Lower lobe of right lung (tissue), 2 donors: ENCODE measurements at places on chromosomes 2 and 18. TPM values are rescaled to one million over a fixed set of nuclear protein-coding genes. Genes with fewer than 3 reads are reported as not detected.

GRCh38 chr2:231622963-231623362, 30.3 kb downstream of the TEX44 start:
- DNase-seq: no peak

DNA sequence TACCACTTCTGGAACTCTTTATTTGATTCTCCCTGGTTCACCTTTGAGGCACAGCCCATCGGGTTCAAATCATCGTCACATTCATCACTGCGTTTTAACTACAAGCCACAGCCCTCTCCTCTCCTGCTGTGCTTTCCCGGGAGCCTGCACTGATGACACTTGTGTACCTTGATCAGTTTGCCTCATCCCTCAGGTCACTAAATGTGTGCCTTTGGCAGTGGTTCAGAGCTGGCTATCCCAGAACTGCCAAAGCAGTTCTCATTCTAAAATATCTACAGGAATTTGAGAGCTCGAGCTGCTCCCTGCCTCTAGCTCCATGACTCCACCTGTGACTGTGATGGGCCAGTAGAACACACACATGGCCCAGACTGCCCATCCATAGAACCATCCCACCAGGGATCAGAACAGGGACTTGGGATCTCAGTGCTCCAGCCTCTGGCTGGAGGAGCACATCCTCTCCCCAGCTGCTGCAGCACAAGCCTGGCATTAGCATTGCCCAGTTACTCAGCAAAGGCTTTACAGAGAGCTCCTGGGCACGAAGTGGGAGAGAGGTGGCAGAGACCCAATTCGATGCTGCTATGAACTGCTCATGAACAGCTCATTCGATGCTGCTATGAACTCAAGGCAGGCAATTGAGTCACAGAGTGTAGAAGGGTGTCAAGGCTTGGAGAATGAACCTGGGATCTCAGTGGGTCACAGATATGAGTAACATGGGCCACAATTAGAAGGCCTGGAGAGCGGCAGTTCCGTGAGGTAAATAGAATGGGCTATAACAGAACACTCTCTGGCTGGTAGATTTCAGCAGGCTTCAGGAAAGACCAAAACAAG, 41.9 kb downstream of the EVA1A start:
- no peak for DNase-seq

DNA sequence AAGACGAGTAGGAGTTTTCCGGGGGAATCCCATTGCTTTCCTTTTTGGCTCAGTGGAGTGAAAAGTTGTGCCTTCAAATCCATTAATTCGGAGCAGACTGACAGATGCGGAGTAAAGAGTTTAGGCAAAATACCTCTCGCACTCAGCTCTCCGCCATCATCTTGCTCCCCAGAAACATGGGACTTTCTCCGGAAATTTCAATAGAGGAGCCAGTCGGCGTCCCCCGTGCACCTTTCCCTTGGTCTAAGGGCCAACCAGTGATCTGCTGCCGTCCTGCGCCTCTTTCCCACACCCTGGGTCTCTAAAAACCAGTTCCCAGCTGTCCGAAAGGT, 318 bp downstream of the TYW5 start:
- no peak for DNase-seq

DNA sequence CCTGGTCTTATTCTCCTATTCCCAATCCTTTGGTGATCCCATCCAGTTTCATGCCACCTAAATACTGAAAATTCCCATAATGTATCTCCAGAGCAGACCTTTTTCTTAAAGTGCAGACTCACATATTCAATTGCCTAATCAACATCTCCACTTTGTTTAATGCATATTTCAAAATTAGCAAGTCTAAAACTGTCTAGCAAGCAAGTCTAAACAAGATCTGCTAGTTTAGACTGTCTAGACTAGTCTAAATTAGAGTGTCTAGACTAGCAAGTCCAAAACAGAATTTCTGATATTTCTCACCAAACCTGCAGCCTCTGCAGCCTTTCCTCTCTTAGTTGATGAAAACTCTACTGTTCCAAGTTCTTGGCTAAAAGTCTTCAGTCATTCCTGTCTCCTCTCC, 44.6 kb downstream of the THUMPD2 start:
- no peak for DNase-seq

DNA sequence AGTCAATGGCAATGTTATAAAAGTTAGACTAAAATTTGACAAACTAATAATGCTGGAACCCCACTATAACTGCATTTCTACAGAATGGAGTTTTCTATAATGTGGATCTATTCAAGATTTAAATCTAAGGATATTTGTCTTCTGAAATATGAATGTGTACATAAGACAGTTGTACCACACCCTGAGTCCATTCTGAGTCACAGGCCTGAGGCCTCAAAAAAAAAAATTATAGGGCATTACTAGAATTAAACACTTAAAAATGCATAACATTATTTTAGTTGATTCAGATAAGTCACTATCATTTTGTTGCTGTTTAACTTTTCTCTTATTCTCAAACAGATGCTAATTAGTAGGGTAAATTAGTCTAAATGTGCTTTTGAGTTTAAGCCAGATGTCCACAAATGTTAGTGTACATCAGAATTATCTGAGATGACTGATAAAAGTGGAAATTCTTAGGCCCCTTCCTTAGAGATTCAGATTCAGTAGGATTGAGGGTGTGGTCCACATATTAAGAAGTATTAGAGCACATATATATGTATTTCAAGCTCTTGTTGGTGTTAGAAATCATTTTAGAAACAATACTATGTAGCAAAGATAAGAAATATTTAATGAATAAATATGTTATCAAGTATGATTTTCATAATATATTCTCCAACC, 42.4 kb upstream of the COL5A2 start:
- DNase-seq: no peak

- no peak for DNase-seq
Measured at GRCh38 chr2:126038861-126039260, 617.1 kb upstream of the GYPC start.

GRCh38 chr18:71902482-71902881, 641.7 kb downstream of the CBLN2 start:
- DNase-seq: no peak

DNA sequence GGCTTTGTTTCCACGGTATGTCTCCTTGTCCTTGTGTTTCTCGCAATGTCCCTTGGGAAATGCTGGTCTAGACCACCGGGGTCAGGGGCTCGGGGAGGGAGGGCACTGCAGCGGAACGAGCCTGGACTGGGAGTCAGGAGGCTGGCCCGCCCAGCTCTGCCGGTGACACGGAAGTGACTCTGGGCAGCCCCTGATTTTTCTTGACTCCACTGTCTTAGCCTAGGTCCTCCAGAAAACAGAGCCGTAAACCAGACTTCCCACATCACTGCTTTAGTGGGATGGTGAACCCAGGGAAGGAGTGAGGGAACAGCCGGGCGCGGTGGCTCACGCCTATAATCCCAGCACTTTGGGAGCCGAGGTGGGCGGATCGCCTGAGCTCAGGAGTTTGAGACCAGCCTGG, 144.2 kb downstream of the ASB1 start:
- no peak for DNase-seq

DNA sequence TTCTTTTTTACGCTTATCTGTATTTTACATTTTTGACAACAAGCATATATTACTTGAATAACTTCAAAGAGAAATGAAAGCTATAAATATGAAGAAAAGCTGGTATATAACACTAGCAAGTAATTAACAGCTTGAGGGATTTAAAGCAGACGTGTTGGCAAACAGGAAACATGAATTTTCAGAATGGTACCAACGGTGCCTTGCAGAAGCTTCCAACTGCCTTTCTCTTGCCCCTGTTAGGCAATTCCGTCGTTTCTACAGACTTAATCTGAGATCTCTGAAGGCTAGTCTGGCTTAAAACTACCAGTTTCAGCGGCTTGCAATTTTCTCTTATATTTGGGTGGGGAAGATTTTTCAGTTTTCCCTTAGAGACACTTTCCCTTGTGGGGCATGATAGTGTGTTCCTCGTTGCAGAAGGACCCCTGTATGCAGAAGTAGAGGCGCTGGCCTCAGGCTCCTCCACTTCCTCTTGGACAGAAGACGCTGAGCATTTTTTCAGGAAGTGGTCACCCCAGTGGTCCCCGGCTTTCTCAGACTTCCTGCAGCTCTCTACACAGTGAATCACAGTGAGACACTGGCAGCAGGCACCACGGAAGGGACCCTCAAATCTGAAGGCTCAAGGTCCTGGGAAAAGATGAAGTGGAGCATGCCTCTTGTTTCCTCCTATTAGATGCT, 56.2 kb upstream of the SLC16A14 start:
- DNase-seq: peak; percentile 83

- no peak for DNase-seq
Measured at GRCh38 chr2:202135091-202135874, 62.2 kb downstream of the KIAA2012 start.

The RGPD3 gene
- total RNA-seq: 0.21 TPM

The RAB6D gene
- total RNA-seq: not detected

The CHST9 gene
- total RNA-seq: 5.6 TPM

The CLASP1 gene
- 45.8 TPM for total RNA-seq
